Cardiac fibroblast (primary cell): ENCODE measurements at places on chromosomes 6 and 20.

DNA sequence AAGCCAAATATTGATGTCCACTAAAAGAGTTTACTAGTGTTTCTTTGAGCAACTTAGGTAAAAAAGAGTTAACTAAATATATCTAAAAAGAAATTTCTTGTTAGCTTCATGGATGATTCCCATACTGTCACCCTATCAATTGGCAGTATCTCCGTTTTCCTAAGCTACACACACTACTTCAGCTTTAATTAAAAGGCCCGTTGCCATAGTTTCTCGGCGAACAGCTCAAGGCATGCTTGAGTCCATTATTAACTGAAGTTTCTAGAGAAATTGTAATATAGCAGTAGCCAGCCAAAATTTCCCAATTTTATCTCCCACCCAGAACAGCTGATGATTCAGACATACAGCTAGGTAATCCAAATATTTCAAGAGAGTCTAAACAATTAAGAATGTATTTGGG is 20.0 kb upstream of the BEND6 start:
- DNase-seq = no peak

- no peak for DNase-seq
These were observed 64.5 kb downstream of the LIN28B start for GRCh38 chr6:105021399-105021798.

- DNase-seq = peak; percentile 66
These were observed 33.9 kb upstream of the PIM1 start for GRCh38 chr6:37135835-37136694.

DNA sequence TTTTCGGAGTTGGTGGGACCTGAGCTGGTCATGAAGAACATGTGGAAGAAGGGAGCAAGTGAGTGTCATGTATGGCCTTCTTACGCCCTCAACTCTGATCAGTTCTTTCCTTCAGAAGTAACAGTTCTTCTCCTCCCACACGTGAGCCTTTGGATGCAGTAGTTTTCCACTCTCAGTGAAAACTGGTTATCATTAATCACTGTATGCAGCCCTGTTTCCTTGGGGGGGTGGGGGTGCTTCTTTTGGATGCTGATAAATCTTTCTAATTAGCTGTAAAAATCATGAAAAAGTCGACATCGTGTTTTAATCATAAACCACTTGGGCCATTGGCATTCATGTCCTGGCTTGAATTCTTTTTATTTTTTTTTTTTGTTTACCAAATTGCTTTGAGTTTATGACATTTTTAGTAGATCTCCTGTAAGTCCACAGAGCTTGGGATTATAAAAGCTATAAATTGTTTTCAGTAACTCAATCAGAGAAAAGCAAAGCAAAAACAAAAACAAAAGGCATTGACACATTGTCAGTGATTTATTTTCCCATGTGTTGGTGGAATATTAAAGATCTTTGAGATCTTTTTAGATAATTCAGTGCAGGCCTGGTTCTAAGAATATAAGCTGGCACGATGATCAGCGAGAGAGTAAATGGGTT is 84.8 kb downstream of the TRMT11 start:
- no peak for DNase-seq

GRCh38 chr20:62454904-62455636 is 20.7 kb downstream of the GATA5 start:
- DNase-seq = no peak

GRCh38 chr6:21393441-21394165 is 199.9 kb upstream of the SOX4 start:
- no peak for DNase-seq

- no peak for DNase-seq
These were observed 51.9 kb downstream of the AKAP12 start for GRCh38 chr6:151291722-151292059.

DNA sequence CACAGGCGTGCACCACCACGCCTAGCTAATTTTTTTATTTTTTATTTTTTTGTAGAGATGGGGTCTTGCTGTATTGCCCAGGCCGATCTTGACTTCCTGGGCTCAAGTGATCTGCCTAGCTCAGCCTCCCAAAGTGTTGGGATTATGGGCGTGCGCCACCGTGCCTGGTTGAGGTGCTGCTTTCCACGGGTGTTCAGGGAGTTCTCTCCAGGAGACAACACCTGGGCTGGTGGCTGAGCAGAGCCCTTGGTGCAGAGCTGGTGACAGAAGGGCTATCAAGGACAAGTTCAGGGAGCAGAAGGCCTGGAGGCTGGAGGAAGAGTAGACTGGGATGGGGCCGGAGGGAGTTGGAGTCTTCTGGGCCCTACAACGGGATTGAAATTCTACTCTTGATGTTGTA is 34.6 kb downstream of the TFAP2C start:
- no peak for DNase-seq

DNA sequence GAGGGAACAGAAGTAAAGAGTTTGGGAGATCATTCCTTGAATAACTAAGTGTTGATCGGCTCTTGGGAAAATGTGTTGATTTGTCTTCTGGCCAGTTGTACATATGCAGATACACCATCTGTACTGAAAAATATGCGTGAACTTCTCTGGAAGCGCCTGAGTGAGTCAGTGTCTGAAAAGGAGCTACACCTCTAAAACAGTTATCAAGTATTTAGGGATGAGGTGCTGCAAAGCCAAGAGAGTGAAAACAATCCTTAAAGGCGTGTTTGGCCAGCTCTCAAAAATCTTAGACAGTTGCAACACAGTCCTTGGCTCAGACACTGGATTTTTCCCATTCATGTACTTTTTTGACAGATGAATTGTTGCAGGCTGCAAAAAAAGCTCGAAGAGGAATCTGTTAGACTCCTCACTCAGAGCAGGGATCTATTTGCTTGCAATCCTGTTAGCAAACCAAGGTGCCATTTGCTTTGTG is 61.3 kb downstream of the BMP6 start:
- peak; percentile 95 for DNase-seq

DNA sequence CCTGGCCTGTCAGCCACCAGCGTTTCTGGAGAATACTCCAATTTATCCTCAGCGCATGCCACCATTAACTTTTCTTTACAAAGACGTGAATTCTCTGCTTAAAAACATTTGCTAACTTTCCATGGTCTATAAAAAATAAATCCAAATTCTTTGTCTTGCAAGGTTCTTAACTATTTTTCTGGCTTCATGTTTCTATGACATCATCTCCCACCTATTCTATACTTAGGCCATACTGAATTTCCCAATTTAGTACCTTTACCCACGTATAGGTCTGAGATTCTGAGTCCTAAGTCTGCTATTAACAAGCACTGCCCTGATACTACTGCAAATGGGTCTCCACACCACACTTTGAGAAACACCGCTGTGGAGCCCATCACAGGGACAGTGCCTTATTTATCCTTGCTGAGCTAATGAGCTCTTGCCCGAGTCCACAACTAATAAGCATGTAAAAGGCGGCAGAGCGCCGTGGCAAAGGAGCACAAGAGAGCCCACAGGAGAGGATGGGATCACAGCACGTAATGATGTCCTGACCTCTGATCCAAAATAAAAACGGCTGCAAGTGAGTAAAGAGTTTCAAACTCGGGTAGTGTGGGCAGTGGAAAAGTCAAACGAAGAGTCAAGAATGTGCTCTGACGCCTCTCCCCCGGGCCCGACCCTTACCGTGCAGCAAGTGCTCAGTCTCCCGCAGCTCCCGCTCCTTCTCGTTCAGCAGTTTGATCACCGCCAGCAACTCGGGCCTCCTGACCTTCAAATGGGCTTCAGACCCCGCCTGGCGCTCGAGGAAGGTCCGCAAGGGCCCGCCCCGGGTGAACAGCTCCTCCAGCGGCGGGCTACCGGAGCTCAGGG is 519 bp downstream of the MTRF1L start:
- peak; percentile 30 for DNase-seq

- DNase-seq = no peak
These were observed 27.4 kb upstream of the KHDC1 start for GRCh38 chr6:73290435-73290834.

DNA sequence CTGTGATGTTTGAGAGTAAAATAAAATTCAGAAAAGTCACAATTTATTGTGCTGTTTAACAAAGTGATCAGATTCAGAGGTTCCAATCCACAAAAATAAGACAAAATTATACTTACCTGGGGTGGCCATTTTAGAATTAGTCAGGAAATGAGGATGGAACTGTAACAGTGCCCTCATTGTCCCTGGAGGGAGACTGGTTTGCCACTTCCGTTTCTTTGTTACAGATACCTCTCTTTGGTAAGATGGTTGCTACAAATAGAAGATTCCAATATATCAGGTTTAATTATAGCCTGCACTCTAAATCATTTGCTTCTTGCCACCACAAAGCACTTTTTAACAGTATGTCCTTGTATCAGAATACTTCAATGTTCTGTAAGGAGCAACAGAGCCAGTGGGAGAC is 95.6 kb downstream of the CTNNBL1 start:
- no peak for DNase-seq

DNA sequence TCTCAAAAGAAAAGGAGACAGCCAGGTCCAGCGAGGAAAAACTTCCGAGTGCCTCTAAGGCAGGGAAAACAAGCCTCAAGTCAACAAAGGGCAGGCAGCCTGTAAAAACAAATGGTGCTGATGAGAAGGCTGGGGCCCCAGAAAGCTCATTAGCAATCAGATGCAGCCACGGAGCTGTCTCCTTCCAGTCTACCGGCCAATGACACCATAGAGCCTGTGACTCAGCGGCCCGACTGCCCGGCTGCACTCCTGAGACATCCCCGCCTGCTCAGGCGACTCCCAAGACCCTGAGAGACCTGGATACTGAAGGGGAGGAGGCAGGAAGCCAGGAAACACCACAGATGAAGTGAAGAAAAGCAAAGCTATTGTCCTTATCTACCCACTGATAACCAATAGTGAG is 120.1 kb upstream of the HDDC2 start:
- peak; percentile 55 for DNase-seq

- peak; percentile 76 for DNase-seq
These were observed 123.0 kb downstream of the SLC16A10 start for GRCh38 chr6:111210194-111210728.

DNA sequence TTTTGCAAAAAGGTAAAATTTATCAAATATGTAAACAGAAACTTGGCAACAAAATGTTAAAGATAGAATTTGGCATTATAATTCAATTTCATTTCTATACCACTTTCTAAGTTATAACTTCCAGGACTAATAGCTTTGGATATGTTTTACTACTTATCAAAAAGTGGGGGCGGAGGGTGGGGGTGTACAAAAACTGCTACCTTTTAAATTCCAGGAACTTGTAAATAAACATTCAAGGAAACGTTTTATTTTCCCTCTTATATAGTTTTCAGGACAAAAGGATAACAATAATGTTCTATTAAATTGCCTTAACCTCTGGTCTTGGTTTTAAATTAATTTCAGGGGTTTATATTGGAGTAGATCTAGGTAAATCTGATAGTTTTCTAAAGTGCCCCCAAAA is 103.8 kb downstream of the DST start:
- DNase-seq = no peak
